Omental fat pad (tissue), 4 donors: ENCODE measurements at places on chromosomes 4 and X.

DNA sequence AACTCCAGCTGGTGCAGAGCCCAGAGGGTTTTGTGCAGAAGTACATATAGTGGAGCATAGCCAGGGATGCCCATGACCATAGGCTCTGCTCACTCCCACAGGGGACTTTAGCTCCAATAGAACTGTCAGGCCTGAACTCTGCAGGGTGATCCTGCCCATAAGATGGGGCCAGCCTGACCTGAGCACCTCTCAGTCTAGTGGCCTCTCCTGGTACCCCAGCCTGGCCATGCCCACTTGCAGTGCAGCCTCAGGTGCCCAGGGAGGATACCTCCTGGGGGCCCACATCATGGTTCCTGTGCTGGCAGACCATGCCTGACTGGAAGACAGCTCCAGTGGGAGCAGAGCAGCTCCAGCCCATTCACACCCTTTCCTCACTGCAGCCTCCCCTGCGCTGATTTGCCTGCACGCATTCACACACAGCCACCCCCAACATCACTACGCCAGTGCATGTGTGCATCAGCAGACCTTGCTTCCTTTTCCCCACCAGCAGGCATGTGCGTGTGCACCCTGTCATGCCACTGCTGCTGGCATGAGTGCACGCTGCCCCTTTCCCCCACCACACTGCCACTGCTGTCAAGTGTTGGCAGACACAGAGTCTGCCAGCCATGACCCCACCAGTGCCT is 53.0 kb upstream of the MMAA start:
- DNase-seq = no peak

DNA sequence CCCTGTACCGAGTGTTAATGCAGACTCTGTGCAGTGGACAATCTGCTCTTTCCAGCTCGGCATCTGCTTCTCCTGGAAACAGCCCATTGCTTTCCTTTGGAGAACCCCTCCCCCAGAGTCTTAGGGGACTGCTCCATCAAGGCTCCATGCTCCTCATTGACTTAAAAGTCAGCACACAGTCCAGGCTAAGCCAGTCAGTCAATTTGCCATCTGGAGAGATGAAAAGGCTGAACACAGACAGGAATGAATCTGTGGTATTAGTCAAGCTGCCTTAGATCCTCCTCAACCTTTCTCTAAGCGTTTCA is 20.3 kb downstream of the ATP8A1 start:
- no peak for DNase-seq

- DNase-seq = no peak
Measured at GRCh38 chr4:38185406-38186144, 225.4 kb downstream of the PTTG2 start.

- DNase-seq = no peak
Measured at GRCh38 chrX:132676561-132677186, 187.8 kb upstream of the MBNL3 start.

DNA sequence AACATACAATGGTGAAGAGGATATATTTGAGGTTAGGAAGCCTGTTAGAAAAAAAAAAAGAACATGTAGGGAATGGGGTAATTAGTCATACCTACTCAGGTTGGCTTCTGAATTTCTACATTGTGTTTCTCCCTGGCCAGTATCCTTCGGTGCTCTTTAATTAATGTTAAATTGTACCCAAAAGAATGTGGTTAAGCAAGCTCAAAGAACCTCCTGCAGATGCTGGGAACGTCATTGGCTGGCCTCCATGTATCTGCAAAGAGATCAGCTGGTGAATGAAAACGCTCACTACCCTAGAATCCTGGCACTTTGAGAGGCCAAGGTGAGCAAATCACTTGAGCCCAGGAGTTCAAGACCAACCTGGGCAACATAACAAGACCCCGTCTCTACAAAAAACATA is 942.3 kb upstream of the PRKX start:
- no peak for DNase-seq

- DNase-seq = no peak
Measured at GRCh38 chrX:115968436-115969252, 201.9 kb upstream of the AGTR2 start.

- no peak for DNase-seq
Measured at GRCh38 chr4:17995165-17995564, 26.4 kb downstream of the LCORL start.

DNA sequence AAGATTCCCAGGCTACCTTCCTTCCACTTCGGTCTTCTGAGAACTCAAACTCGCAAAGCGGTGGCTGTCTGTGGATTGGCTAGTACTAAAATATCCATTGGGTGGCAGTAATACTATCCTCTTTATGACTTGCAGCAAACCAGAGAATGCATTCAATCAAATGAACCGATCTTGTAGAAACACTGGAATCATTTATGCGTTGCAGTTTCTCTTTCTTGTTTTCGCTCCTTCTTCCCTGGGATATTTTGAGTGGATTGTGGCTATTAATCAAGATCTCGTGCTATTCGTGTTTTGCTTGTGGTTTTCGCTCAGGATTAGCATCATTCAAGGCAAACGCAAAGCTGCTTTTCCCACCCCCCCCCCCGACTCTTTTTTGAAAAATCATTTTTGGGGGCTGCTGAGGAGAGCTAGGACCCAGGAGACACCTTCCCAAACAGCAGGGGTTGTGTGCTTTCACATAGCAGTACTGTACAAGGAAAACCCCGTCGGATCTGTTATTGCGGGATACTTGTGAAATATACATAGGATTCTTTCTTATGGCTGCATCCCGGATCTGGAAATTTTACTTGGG is at the start of gene IL1RAPL1:
TSS of gene IL1RAPL1 (plus strand) at position 466 of the 571 bp plus-strand sequence.
- DNase-seq = no peak

DNA sequence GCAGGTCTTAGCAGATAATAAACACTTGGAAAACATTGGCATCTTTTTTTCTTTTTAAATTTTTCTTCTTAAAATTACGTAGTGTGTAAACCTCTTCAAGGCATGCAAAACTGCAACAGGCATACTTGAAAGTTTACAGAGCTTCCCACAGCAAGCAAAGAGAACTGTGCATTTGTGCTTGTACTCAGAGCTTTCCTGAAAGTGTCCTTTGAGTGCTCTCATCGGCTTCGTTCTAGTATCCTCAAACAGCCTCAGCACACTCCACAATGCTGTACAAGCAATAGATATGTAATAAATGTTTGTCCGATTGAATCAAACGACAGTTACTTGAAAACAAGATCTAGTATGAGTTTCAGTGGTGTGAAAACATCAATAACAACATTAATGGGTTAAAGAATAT is 227.5 kb downstream of the PAPSS1 start:
- no peak for DNase-seq

- DNase-seq = no peak
Measured at GRCh38 chr4:7191546-7192251, 639 bp upstream of the SORCS2 start.

DNA sequence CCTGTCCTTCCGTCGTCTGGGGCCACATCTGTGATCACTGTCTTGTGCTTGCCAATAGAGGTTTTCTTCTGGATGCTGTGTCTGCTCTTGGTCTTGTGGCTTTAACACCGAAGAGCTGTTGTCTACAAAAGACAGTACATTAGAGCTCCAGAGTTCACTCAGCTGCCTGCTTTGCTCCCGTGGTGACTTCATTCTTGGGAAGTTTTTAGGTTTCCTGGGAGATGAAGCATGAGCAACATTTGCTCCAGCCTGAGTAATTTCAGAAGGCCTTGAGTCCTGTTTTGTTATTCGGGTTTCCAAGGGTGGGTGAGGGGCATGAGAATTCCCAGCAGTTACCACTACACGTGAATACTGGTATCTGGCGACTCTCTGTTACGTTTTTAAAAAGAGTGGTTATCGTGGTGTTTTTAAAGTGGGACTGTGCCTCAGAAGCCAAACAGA is 189.2 kb downstream of the SHROOM3 start:
- no peak for DNase-seq

DNA sequence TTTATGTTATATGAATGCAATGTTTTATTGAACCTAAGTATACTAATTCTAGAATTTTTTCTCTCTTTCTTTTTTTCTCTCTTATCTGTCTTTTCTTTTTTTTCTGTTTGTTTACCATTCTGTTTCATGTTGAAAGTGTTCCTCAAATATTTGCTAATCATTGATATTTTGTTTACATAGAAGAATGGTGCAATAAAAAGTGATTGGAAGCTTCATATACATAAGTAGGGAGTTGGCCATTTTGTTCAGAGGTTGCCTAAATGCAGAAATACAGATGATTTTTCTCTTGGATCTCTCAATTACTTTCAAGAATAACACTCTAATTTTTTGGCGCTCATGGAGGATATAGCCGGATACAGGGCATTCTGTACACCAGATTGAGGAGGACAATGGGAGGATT is 5.7 kb upstream of the SERTM2 start:
- no peak for DNase-seq

- DNase-seq = no peak
Measured at GRCh38 chr4:149047368-149047767, 605.2 kb upstream of the NR3C2 start.

DNA sequence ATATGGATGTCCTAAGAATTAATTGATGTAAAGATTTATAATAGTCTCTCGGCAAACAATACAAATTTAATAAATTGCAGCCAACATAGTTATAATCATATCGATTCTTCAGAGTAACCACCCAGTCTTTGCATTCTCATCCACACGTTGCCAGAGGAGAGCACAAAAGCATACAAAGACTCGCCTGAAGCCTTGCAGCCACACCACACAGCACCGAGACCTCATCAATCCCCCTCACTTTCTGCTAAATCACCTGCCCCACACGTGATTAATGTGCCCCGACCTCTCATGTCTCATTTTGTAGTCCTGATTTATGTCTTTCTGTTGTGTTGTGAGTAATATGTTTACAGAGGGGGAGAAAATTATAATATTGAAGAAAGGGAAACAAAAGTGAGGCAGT is 510.4 kb downstream of the TRIML1 start:
- no peak for DNase-seq
